ENCODE measurements at places on chromosomes 7 and 10.

DNA sequence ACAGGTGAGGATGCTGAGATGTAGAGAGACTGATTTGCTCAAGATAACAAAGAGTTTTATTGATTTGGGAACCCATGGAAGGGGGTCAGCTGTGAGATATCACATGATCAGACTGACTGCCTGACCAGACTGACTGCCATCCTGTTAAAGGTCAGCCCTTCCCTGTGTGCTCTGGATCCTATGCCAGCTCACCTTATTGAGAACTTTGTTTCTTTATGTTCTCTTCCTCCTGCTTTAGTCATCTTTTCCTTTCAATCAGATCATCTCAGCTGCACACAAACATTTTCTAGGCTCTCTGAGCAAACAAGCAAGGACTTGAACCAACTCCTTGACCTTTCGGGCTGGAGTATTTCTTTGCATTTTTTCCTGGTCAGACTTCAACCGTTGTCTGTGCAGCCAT is 50.0 kb upstream of the MTPN start:
- DNase-seq = no peak

DNA sequence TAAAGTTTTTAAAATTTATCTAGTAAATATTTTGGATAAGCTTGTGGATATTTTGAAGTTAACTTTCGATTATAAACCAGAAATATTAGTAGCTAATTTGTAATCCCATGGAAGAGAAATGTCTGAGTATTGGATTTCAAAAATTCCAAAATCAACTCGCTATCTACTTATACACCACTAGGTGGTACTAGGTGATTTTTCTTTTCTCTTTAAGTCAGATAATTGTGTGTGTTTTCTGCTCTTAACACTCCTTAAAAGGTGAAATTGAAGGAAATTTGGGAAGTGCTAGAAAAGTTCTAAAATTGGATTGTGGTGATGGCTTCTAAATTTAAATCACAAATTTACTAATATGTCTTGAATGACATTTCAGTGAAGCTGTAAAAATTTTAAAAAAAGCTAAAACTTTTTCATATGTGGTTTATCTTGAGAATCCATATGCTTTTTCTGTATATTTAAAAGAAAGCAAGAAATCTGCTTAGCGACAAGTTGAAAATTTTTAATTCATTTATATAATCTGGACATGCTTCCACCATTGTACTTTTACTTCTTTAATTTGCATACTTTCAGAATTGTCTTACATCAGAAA is 90.2 kb downstream of the IPMK start:
- DNase-seq = peak; percentile 19

DNA sequence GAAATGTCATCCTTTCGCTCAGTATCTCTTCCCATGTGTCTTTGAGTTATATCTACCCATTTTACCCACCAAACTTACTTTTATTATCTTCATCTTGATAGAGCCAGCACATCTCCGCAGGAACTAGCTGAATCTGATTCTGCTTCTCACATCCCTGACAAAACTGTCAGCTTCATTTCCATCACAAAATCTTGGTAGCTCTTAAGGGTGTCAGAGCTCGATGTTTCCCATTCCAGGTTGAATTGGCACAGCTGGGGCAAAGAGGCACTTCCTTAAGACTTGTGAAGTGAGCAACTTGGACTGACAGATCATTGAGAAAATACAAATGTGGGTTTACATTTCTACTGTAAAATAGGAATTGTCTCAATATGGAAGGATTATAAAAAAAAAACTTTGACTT is 434.5 kb downstream of the SUGCT start:
- DNase-seq = no peak

DNA sequence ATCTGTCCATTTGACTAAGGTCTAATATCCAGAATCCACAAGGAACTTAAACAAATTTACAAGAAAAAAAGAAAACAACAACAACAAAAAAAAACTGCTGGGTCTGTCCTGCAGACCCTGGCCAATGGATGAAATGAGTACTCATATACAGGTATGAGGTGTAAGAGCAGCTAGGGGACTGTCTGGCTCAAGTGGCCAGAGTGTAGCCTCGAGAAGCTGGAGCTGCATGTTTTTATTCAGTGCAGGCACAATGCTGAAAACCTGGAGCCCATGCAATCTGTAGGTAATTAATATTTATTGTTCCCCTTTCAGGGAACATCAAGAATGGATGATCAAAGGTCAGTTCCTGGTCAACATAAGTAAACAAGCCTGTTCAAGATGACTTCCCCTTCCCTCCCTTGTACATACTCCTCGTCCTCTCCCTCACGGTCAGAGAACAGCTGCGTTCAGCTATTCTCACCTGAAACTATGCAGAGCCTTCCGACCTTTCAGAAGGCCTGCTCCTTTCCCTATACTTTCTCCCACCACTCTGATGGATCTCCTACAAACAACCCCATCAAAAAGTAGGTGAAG is 15.5 kb downstream of the CYP2C19 start:
- DNase-seq = no peak

GRCh38 chr10:71158251-71158650 is 54.1 kb upstream of the UNC5B start:
- no peak for DNase-seq

- no peak for DNase-seq
Observed at GRCh38 chr10:131445623-131446022, 134.1 kb upstream of the TCERG1L start.

- DNase-seq = no peak
Observed at GRCh38 chr7:122724366-122724765, 21.6 kb upstream of the RNF148 start.

DNA sequence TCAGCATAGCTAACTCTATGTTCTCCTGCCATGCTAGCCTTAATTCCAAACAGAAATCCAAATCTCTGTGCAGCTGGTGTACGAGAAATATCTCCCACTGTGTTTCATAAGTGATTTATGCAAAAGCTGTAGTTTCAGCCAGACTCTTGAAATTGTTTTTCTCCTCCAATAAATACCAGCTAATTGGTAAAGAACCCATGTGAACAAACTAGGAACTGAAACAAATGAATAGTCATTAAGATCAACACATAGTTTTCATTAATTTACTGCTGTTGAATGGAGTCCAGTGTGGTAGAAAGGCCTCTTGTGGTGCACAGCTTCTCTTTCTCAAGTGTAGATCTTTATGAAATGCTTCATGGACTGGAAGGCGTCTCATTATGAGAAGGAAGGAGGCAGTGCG is 18.4 kb downstream of the PPP1R17 start:
- no peak for DNase-seq

DNA sequence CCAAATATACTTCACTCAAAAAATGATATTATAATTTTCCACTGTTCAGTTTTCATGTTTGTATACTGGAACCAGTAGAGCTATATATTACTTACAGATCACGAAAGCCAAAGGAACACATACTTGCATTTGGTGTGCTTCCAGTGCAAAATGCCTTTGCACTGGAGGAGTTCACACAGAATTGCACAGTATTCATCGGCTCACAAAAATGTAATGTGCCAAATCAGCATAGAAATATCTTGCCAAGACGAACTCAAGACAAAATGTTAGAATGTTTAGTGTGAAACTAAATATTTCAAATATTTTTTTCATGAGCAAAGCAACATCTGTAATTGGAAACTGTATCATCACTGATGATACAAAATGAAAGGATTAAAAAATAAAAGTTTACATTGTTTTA is 646.2 kb upstream of the SEMA3D start:
- no peak for DNase-seq

DNA sequence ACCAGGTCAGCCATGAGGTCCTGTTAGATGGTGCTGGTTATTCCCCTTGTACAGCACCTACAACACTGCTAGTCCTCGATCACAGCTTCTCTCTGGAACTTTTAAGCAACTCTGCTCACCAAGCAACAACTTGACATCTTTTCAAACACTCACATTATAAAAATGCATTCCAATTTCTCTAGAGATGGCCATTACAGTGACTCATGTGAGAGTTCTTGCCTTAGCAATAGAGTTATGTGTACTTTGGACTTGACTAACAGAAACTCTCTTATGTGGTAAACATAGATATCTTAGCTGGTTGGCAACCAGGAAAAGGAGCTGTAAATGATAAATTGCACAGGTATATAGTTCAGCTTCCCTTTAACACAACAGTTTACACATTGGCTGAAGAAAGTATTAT is 122.2 kb downstream of the PDE1C start:
- no peak for DNase-seq

- DNase-seq = no peak
Observed at GRCh38 chr10:81498011-81498551, 376.9 kb upstream of the NRG3 start.

GRCh38 chr10:110056822-110057221 is 49.0 kb downstream of the ADD3 start:
- DNase-seq = no peak

- no peak for DNase-seq
Observed at GRCh38 chr7:142808461-142808801, 37.7 kb downstream of the PRSS2 start.

GRCh38 chr10:91316486-91316885 is 93.7 kb upstream of the HECTD2 start:
- no peak for DNase-seq

GRCh38 chr10:21184216-21184615 is 287.1 kb upstream of the NEBL start:
- no peak for DNase-seq

GRCh38 chr10:11326913-11327616 is 284.4 kb downstream of the USP6NL start:
- no peak for DNase-seq

- DNase-seq = no peak
Observed at GRCh38 chr10:71921324-71922027, 42.7 kb upstream of the CHST3 start.

- DNase-seq = peak; percentile 79
Observed at GRCh38 chr10:70758757-70759514, 26.2 kb downstream of the TBATA start.

- no peak for DNase-seq
Observed at GRCh38 chr10:103021150-103021899, 103.2 kb downstream of the CNNM2 start.

DNA sequence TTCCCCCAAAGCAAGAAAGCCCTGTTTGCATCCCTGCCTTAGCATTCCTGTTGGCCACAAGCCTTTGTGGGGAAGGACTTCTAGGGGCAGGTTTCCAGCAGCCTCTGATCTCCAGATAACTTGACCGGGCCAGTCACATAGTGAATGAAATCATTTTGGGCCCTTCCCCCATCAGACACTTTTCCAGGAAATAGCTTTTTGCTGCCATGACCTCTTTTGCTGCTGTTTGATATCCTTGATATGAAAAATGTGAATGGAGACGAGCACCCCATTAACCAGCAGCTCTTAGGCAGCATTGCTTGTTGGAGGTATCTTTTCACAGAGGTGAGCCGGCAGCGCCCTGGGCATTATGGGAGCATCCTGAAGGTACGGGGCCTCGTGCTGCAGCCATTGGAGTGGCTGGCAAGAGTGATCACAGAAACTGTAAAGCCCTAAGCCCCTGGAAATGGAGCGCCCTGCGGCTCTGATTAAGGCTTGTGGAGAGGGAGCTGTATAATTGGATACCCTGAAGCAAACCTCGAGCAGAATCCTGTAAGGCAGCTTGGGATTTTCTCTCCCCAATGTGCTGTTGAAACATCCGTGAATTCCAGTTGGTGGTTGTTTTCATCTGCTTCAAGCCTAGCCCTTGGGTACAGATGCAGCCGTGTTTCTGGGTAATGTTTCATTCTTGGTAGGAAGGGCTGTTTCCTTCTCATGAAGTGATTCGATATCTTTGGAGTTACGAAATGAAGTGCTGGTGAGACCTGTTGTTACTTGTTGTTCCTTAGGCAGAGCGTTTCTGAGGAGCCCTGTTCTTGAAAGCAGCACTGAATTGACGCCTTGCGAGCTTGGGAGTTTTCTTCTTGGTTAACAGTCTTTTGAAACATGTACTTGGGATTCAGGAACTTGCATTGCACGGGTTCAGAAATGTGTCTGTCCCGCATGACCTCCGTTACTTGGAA is 179.0 kb downstream of the PTEN start:
- no peak for DNase-seq

- DNase-seq = no peak
Observed at GRCh38 chr10:17474595-17475323, 20.4 kb upstream of the ST8SIA6 start.

- DNase-seq = no peak
Observed at GRCh38 chr10:102965311-102965851, 47.3 kb downstream of the CNNM2 start.

DNA sequence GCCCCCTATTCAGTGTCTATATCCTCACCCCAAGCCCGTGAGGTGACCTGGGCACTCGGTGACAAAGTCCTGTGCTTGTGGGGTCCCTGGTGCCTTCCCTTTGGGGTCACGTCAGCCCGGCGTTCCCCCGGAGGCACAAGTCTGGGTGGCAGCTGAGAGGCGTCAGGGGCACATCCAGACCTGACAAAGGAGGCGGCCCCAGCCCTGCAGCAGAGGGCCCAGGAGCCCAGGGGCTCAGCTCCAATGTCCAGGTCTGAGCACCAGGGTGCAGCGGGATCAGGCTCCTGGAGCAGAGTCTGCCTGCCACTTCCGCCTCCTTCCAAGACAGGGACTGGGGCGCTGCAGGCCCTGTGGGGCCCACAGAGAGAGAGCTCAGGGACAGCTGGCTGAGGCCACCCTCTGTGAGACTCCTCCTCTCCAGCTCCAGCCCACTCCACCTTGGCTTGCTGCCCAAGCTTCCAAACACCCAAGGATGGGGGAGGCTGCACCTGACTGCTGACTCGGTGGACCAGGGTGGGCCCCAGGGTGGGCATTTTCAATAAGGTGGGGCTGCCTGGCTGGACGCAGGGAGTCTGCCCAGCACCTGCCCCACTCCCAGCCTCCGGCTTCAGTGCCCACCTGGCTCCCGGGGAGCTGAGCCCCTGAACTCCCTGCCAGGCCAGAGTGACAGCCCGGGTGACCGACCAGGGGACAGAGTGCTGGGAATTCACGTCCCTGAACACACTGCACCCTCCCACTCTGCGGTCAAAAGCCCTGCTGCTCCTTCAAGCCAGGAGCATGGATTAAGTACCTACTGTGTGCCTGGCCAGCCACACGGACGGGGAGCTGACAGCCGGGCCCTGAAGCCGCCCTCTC is 1.0 kb upstream of the KNDC1 start:
- DNase-seq = no peak

DNA sequence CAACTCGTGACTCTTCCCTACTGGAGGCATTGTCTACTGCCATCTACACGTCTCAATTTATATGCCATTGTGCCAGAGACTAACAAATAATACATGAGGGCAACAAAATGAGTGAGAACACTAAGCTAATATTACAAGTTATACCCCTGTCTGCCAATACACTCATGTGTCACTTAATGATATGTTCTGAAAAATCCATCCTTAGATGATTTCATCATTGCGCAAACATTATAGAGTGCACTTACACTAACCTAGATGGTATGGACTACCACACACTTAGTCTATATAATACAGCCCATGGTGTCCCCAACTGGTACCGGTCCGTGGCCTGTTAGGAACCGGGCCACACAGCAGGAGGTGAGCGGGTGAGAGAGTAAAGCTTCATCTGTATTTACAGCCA is 64.3 kb upstream of the CTNNA3 start:
- no peak for DNase-seq

DNA sequence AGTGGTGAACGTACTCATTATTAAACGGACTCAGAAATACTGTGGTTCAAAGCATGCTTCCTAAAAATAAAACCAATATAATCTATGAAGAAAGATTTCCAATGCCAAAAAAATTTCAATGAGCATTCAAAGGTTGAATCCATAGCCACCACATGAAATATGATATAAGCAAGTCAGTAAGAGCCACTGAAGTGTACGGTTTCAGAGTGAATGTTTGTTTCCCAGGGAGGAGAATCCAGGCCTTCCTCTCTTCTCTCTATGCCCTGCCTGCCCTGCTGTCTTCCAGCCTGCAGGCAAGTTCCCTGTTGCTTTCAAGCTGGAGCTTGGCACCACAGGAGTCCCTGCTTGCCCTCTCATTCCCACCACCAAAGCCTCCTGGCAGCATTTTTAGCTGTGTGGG is 1171.6 kb upstream of the C7orf33 start:
- DNase-seq = no peak

- DNase-seq = no peak
Observed at GRCh38 chr10:101221549-101221948, 7.7 kb downstream of the LBX1 start.
